ENCODE measurements at places on chromosomes 12 and 14.

GRCh38 chr14:73878436-73878835 is 8.2 kb upstream of the ZNF410 start:
- DNase-seq, result no peak

- DNase-seq, result peak; percentile 81
Measured at GRCh38 chr12:106107566-106107965, 31.2 kb downstream of the NUAK1 start.

DNA sequence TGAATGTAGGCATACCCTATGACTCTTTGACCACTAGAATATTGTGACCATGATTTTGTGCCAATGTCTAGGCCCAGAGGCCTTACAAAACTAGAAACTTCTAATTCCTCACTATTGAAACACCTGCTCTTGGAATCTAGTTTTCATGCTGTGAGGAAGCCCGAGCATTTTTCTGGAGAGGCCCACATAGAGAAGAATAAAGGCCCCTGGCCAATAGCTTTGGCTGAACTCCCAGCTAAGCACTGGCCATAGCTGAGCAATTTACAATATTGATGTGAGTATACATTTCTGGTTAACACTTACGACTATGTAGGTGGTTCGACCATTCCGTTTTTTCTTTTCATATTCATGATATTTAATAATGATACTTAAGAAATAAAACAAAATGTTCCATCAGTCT is 190.3 kb downstream of the KCNH5 start:
- no peak for DNase-seq

DNA sequence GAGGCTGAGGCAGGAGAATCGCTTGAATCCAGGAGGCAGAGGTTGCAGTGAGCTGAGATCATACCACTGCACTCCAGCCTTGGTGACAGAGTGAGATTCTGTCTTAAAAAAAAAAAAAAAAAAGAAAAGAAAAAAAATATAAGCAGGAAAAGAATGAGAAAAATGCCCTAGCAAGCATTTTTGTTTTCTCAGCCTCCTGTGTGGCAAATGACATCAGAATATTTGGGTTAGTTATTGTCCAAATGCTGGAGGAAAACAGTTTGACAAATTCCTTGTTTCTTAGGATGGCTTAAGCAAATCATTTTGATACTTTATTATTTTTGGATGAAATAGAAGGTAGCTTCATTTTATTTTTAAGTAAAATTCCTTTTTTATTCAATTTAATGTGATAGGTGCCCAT is 7.5 kb upstream of the PTPRR start:
- no peak for DNase-seq

GRCh38 chr12:190881-191280 is 23.1 kb downstream of the SLC6A12 start:
- DNase-seq, result no peak

DNA sequence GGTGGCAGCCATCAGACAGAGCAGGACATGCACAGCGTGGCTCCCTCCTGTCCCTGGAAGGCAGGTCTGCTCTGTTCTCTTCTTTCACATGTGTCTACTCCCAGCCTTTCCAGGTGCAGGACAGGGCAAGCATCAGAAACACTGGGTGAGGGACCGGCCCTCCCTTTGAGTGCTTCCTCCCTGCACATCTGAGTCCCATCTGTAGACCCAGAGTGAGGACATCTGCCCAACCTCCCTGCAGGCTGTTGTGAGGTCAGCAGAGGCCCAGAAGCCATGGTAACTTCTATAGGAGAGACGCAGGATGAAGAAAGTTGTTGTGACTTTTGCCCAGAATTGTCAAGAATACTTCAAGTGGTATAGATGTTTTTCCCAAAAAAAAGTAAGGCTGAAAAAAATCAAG is 282.7 kb downstream of the CACNA1C start:
- DNase-seq, result peak; percentile 28

DNA sequence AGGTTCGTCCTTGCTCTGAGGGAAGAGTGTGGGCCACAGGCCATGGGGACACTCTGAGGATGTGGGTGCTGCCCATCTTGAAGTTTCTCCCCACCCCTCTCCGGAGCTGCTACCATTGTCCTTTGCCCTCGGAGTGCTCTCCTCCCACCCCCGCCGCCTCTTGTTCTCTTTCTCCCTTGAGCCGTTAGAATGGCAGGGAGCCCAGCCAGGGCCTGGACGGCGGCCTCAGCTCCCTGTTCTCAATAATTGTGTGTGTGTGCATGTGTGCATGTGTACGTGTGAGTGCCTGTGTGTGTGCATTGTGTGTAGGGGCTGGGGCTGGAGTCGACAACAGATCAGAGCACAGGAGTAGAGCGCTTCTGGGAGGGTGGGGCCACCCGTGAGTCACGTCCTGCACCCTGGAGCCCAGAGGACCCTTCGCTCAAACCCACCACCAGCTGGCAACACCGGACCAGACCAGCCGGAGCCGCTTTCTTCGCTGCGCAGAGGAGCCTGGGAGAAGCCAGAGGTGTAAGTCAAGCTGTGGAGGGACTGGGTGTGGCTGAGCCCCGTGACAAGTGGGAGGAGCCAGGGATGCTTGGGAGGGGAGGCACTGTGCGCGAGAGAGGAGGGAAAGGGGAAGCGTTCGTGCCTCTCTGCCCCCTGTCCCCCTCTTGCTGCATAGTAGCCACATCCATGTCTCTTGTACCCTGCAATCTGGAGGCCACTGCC is 25.9 kb upstream of the KCNA5 start:
- no peak for DNase-seq

- DNase-seq, result no peak
Measured at GRCh38 chr14:106508216-106508615, 981.8 kb downstream of the TMEM121 start.

DNA sequence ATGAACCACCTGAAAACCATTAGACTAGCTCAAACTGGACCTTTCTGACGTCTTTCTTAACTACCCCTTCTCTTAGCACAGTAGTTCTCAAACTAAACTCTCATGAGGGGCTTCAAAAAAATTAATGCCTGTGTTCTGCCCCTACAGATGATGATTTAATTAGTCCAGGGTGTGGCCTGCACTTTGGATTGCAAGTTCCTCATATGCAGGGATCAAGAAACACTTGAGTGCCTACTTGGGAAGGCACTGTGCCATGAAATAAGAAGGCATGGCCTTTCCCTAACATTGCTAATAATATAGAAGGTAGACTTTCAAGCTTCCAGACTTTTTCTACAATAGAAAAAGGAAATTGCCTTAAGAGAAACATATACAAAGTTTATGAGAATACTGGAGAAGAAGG is 22.8 kb upstream of the KLHDC2 start:
- no peak for DNase-seq

GRCh38 chr14:76948213-76948947 is 80.1 kb downstream of the IRF2BPL start:
- DNase-seq, result no peak

- DNase-seq, result peak; percentile 69
Measured at GRCh38 chr14:22973217-22974032, 8.9 kb downstream of the AJUBA start.

GRCh38 chr12:5466521-5466960 is 34.6 kb downstream of the NTF3 start:
- peak; percentile 37 for DNase-seq

DNA sequence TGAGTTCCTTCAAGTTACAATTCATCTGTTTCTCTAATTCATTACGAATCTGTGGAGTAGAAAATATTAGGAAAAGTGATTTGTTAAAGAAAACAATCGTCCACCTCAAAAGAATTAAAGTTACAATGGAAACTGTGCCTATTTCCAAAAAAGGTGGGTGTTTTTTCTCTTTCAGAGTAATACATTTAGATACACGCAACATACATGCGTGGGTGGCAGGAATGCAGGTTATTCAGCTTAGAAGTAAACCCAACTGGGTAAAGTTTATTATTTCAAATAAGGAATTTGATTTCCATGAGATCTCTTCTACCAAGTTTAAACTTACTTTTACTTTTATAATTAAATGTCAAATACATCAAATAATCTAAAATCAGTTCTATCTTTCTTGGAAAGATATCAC is 52.2 kb downstream of the SSH1 start:
- peak; percentile 85 for DNase-seq

DNA sequence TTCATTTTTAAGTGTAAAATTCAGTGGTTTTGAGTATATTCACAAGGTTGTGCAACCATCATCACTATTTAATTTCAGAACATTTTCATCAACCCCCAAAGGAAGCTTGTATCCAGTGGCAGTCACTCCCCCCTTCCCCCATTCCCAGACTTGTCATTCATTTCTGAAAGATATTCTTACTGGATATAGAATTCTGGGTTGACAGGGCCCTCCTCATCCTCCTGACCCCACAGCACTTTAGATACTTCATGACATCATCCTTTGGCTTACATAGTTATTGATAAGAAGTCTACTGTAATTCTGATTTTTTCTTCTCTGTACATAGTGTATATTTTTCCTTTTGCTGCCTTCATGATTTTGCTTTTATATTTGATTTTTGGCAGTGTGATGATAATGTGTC is 8.8 kb upstream of the ADGRD1 start:
- DNase-seq, result no peak

DNA sequence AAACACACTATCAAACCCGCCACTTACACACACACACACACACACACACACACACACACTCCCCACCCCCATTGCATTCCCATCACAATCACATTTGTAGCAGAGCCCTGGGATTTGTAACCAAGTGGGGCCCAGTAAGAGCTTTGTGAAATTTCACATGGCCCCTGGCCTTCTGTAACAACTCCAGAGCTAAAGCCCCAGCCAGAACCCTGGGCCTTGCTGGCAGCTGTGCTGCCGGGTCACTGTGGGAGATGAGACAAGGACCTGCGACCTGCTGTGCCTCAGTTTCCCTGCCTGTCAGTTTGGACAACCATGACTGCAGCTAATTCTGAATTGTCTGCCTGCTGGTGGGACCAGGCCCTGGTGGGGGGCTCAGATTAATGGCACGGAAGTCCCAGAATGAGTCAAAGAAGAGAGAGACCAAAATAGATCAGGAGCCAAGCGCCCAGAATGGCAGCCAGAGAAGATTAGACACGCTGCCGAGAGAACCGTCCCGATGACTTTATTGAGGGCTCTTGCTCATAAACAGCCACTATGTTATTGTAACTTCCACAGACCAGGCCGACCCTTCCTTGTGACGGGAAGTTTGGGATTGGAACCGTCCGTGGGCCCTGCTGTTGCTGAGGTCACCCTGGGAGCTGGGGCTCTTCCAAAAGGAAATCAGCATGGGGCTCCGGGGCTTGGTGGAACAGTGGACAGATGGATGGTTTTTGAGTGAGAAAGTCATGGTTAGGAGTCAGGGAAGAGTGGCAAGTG is 123.1 kb downstream of the ZFP36L1 start:
- peak; percentile 9 for DNase-seq

DNA sequence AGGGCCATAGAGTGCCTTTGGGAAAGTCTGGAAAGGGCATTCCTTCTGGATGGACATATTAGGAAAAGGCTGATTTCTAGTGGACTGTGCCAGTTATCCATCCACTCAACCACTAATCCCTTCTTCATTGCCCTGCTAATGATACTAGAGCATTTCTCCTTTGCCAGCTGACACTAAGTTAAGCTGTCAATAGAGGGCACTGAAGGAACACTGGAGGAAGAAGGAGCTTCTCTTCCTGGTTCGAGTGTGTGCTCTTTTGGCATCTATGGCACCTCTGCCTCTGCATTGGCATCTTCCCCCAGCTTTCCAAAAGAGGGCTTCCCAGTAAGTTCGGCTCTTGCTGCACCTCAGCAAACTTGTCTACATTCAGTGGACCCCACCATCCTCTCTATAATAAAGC is 165.4 kb downstream of the DERA start:
- peak; percentile 41 for DNase-seq

DNA sequence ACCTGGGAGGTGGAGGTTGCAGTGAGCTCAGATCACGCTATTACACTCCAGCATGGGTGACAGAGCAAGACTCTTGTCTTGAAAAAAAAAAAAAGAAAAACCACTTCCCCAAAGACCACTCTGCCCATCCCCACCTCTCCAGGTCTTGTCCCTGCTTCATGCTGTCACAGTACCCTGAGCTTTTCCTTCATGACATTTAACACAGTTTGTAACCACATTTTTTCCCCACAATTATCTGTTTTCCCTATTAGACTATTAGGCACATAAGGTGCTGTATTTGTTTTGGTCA is 6.9 kb downstream of the HECTD1 start:
- no peak for DNase-seq

DNA sequence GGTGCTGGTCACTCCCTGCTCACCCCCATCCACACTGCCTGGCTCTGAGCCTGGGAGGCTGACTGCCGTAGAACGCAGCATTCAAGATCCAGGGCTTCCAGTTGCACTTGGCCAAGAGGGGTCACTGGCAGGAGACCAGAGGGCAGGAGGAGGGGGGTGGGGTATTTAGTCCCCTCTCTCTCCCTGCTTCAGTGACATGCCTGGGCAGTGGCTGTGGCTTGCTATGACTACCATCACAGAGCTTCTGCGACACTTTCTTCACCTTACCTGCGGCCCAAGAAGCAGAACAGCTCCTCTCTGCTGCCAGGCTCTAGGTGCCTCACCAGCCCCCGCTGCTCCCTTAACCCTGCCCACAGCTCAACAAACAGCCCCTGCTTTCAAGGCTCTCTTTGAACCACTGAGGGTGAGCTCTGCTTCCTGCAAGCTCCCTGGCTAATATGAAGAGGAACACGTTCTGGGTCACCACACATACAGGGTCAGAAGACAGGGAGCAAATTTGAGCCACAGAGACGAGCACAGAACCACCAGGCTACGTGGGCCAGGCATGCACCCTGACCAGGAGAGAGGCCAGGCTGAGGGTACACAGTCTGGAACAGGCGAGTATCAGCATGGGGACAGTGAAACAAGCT is 55.7 kb downstream of the ITPK1 start:
- no peak for DNase-seq
